A172 (cell line): ENCODE measurements at places on chromosomes 5 and 9. TPM values are rescaled to one million over a fixed set of nuclear protein-coding genes. Genes with fewer than 3 reads are reported as not detected.

- no peak for DNase-seq
Observed at GRCh38 chr9:16112116-16112515, 559.3 kb downstream of the CCDC171 start.

Gene ALDOB
- not detected in 2 replicates for total RNA-seq

- DNase-seq = no peak
Observed at GRCh38 chr5:163913548-163913947, 408.1 kb downstream of the MAT2B start.

- peak; percentile 79 for DNase-seq
Observed at GRCh38 chr9:115121181-115121580, 3.2 kb upstream of the TNC start.

DNA sequence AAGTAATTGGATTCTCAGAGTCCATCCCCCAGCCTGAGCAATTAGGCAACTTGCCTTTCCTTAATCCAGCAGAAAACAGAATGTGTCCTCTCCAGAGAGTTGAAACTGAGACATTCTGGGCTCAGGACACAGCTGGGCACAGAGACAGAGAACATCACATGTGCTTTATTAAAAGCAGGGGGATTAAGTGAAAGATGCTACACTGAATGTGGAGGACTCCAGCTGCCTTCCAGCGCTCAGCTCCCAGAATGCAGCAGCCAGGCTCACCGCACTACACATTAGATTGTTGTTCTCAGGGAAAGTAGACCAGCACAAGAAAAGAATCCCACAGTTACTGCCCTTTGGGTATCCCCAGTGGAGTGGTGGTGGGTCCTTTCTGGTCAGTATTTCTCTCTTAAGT, 141.6 kb upstream of the IL12B start:
- no peak for DNase-seq

DNA sequence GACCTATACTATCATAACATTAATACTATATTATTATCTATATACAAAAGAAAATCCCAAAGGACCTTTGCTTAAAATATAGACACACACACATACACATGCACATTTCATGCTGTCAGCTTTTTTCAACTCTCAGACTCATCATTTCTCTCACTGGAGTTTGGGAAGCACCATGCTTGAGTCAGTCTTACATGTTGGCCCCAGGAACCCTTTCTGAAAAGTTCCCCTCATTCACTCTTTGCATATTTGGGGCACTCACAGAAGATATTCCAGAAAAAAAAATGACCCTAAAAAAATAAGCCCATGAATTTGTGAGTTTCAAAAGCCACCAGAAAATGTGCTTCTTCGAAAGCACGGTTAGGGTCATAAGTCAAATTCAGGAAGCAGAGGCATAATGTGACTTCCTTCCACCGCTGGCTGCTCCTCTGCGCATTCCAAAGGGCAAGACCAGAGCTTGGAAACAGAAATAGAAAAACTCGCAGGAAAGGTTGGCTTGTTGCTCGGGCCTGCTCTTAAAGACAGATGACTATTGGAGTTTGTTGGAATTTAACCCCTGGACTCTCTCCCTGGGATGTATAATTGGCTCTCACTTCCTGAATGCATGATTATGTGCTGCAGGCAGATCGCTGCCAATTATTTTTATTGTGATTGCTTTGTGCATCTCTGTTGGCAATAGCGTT, 129.7 kb upstream of the IQGAP2 start:
- DNase-seq = no peak

DNA sequence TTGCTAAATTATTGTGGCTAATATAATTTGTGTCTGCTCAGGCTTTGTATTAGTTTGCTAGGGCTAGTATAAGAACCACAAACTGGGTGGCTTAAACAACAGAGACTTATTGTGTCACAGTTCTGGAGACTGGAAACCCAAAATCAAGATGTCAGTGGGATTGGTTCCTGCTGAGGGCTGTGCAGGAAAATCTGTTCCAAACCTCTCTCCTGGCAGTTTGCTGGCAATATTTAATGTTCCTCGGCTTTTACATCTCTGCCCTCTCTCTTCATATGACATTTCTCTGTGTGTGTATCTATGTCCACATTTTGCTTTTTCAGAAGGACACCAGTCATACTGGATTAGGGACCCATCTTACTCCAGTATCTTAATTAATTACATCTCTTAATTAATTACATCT, 498.8 kb upstream of the CD180 start:
- no peak for DNase-seq

DNA sequence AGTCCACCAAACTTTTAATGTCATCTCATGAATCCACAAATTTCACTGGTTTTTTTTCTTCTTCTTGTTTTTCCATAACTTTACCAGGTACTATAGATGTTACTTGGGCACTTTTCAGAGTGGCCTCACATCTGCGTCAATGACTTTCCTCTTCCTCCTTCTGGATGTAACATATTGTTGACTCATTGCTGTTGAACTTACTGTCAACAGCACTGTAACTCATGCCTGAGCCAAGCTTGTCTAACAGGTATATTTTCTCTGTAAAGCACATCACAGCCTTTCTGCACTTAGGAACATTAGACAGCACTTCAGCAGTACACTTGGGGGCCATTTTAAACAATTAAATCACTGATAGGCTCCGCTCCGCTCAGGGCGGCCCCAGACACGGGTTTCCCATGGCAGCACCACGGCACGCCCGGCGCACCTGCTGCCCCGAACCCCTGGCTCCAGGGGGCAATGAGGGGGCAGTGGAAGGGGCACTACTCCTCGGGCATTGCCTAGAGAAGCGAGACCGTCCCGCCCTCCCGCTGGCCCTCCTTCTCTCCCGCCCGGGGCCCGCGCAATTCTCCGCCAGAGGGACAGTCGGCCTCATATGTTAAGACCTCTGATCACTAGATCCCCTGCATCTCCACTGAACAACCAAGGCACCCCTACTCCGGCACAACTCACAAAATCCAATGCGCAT, 41.9 kb upstream of the SPATA31C2 start:
- DNase-seq = no peak

Gene HOMER1
- 10.3 and 11.0 TPM in 2 replicates for total RNA-seq

DNA sequence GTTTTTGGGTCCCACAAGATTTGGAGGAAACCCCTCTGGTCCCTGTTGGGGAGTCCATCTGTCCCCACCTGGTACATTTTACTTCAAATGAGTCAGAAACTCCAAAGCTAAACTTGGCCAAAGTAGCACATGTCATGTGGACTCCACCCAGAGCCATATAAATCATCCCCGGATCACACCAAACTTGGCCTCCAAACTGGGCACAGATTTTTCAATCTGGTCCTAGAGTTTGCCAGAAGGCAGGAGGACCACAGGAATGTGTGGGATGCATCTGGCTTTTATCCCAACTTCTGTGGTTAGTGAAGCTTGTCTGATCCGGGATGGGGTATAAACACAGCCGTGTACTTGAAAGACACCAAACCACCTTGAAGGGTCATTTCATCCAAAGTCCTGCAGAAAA, 66.3 kb downstream of the MAT2B start:
- DNase-seq = peak; percentile 98

GRCh38 chr9:5899292-5899691, 8.6 kb downstream of the MLANA start:
- no peak for DNase-seq

DNA sequence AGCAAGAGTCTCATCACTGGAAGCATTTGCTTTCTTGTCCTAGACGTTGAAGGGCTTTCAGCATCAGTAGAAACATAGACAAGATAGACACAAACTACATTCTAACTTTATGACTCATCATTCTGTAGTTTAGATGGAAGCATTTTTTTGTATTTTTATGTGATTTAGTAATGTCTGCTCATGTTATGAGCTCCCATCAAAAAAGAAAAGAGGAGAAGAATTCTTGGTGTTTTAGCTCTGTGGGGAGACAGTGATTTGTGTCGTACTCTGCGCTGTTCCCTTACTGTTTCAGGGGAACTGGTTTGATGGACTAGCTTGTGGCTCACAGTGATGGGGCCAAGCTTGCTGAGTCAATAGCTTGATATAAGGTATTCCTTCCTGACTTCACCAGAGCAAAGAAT, 159.2 kb upstream of the WWC1 start:
- DNase-seq = peak; percentile 36

- DNase-seq = no peak
Observed at GRCh38 chr9:111450124-111450523, 34.1 kb downstream of the ECPAS start.

Gene THBS4
- 0.05 and 1.2 TPM in 2 replicates for total RNA-seq

GRCh38 chr9:84123648-84124406, 143.2 kb downstream of the RMI1 start:
- DNase-seq = no peak

DNA sequence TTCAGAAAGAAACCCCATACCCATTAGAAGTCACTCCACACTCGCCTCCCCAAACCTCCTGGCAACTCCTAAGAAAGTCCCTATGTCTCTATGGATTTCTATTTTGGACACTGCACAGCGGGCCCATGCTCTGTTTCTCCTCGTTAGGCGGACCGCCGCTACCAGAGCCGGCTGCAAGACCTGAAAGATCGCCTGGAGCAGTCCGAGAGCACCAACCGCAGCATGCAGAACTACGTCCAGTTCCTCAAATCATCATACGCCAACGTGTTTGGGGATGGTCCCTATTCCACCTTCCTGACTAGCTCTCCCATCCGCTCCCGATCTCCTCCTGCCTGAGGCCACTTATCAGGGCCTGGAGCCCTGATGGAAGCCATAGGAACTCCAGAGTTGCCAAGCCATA, 4.6 kb upstream of the GLE1 start:
- DNase-seq = no peak

DNA sequence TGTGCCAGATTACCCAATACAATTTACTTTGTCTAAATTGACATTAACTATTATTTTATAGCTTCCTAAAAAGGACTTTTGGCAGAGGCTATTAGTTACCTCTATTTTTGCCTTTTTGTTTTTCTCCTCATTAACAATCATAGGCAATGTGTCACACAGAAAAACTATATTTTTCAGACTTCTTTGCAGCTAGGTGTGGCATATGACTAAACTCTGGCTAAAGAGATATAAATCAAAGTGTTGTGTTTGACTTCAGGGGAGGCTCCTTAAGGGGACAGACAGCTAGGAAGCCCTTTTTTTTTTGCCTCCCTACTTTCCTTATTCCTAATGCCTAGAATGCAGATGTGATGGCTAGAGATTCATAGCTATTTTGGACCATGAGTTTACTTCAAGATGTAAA, 19.7 kb upstream of the GCNT4 start:
- peak; percentile 28 for DNase-seq
